ENCODE measurements at places on chromosomes 4 and X. TPM values are rescaled to one million over a fixed set of nuclear protein-coding genes. Genes with fewer than 3 reads are reported as not detected.

MCF2 gene
- 0.11 TPM for total RNA-seq

GDPD2 gene
- not detected for total RNA-seq

DNA sequence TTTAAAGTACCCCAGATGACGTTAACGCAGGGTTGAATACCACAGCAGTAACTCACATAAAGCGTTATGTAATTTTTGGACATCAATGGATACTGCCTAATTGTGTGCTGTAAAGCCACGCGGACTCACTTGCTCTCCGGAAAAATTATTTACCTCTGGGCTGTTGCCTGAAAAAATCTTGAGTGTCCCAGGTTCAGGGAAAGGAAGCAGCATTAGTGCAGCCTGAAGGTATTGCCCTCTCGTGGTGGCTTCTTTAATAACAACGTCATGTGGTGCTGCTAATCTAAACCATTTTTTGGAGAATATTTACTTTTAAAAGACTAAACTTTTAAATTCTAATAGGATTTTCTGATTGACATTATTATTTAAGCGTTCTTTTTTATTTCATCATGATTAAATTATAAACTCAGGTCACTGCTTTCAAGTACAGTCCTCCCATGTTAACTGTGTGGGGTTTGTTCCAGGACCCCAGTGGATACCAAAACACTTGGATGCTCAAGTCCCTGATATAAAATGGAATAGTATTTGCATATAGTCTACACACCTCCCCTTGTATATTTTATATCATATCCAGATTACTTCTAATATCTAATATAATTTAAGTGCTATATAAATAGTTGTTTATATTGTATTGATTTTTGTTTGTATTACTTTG, 384.8 kb downstream of the FAM133A start:
- DNase-seq = no peak

DNA sequence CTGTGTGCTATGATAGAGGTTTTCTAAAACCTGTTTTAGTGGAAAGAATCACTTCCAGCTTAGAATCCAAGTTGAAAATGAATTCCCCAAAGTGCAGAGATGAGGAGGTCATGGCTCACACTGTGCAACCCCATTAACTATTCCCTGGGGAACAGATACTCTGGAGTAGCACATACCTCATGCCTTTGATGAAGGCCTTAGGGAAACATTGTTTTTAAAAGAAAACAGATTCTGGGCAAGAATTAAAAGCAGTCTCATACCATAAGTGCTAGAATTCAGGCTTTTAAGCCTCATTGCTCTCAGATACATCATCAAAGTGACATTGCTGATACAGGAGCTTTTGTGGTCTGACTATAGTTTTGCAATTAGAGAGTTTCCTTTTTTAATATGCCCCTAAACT, 115.1 kb downstream of the NDST4 start:
- no peak for DNase-seq

DNA sequence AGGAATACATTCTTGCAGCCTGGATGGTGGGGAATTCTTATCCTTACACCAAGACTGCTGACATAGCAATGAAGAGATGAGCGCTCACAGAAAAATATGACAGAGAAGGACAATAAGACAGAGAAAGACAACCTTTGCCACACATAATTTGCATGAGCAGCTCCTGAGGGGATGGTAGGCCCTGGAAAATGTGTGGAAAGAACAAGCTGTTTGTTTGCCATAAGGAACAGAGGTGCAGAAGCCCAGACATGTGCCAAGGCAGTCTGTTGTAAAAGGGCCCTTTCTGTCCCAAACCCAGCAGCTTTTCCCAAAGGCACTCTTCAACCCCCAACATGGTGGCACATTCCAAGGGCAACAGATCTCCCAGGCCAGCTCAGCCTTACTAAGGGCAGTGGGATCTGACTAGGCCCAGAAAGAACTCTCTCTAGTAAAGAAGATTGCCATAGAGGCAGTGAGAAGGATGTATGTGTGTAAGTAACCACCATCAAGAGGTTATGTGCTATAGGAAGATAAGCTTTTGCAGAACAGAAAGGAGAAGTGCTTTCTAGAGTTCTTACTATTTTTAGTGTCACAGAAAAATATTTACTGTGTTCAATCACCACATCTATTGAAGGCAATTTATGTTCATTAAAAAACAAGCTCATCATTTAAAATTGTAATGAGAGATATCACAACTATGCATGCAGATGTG, 287.0 kb upstream of the RASGEF1B start:
- DNase-seq = no peak

GRCh38 chr4:3177905-3178304, 71.1 kb upstream of the MSANTD1 start:
- DNase-seq = no peak

DNA sequence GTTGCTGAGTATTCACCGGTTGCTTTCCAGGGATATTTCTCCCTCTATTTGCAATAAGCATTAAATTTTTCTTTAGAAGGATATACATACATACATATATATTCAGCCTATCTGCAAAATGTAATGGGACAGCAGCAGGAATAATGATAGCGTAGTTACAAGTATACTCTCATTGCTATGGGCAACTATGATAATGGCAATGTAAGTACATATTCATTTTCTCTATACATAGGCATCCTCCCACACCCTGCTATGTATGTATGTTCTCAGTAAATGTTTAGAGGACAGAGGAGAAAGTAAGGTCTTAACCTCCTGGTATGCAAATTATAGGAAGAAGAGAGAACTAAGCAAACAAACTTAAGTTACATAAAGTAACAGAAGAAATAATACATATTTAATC, 19.7 kb upstream of the MAB21L2 start:
- no peak for DNase-seq

Data from Daoy (cell line).